ENCODE measurements at places on chromosomes 4 and X.
A peak's percentile ranks its signal among the peaks of the same experiment; 100 is the strongest.

- DNase-seq, result peak; percentile 91
Observed at GRCh38 chr4:70704215-70704930, 16.0 kb downstream of the UTP3 start.

DNA sequence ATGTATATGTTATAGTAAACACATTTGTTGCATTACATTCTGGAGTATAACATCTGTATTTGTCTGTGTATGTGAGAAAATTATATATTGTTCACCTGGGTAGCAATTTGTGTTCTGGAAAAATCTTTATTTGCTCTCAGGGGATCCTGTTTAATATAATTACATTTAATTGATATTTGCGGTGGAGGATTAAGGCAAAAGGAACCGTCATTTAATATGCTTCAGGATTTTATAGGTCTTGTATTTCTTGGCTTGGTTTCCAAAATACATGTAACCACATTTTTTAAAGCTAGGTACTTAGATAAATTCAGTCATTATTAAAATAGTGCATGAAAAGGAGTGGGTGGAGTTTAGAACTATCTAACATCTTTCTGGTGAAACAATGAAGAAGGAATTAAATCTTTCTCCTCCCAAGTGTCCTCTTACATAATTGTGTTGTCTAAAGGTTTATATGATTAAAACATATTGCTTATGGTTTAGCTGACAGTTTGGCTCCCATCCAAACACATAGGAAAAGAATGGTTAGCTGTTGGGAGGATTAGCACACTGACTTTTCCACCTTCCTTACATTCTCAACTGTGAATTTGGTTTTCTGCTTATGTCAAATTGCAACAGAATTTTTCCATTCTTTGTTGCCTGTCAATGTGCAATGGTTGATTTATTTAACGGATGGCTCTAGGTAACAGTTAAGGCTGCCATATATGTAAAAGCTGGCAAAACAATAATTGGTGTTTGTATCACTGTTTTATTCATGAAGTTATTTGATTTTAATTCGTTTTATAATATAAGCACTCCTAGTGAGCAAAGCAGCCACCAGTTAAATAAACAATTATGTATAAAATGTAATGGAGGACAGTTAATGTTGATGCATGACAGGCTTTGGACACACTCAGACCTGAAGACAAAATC lies 250.8 kb upstream of the SFRP2 start:
- DNase-seq, result no peak

GRCh38 chrX:39384996-39385395 lies 583.7 kb downstream of the MID1IP1 start:
- DNase-seq, result no peak

DNA sequence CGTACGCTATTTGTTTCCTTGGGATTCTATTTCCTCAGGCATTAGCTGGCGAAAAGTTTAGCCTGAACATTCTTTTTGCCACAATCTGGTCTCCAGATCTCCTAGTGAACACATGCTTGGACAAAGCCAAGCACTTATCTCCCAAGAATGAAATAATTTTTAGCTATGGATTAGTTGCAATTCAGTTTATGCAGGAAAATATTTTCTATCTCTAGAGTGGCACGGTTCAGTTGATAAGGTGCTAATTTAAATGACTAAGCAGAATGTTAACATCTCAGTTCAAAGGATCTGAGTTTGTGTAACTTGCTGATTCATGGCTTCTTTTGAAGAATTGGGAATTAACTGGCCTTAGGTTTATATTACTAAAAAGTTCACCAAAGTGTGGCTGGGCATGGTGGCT lies 58.1 kb upstream of the JADE1 start:
- DNase-seq, result no peak

DNA sequence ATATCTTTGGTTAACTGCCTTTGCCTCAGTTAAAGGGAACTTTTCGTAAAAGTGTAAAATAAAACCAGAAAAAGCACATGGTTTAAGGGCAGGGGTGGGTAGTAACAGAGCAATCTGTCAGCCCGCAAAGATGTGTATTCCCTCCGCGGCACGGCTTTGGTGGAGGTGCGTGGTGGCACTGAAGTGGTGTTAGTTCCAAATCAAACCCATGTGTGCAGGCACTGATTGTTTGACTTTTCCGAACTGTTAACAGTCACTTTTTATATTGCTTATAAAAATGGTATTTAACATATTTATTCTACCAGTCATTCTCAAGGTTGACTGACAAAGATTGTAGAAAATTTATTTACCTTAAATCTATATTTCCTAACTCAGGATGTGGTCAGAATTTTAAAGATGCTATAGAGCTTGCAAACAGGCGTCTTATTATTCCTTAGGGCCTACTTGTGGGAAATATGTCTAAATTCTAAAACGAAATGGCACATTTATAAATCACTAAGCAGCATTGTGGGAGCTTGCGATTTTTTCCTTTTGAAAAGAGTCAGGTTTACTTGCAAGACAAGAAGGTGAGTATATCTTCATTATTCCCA lies 272.7 kb upstream of the PCDH18 start:
- no peak for DNase-seq

DNA sequence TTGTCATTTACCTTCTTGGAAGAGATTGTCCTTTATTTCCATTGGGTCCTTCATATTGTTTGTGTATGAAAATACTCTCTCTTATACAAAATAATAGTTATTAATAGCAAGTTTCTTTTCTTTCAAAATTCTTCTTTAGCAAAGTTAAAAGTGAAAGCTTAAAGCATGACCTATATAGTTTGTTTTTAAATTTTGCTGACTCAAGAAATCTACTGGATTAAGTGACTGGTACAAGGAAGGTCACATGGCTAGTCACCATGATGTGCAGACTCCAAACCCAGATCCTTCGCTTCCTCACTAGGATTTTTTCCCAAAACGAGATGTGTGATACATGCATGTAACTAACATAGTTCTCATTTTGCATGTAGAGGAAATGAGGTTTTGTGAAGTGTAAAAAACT lies 322.7 kb downstream of the FRMPD4 start:
- DNase-seq, result no peak

GRCh38 chr4:23947826-23948225 lies 58.0 kb upstream of the PPARGC1A start:
- DNase-seq, result no peak

DNA sequence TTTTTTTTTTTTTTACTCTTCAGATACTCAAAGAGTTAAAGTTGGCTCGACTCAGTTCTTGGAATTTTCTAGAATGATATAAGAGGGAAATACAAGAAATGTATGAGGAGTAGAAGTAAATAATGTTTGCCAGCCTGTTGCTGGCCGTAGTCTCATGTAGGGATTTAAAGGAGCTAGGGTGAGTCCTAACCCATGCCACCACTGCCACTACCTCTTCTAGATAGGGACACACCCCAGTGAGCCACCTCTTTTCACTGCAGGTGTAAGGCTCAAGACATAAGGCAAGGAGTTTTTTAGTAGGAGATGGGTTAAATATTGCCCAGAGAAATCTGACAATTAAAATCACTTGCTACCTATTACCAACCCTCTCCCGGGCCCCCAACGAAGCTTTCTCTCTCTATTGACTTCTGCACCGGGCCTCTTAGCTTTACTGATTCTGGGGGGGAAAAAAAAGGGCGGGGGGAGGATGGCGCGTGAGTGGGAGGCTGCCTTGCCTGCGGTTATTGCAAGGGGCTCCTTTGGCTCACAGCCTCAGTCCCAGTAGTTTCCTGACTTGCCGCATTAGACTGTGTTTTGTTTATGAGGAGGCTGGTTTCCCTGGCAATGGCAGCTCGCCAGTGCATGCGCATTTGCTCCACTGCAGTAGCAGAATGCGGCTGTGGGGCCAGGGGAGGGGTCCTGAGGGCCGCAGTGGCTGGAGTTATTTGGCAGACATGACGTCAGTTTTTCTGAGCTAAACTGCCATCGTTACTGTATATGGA lies 3.0 kb downstream of the LINC00632 start:
- DNase-seq, result peak; percentile 94
